H1 (cell line): ENCODE measurements at places on chromosomes 16 and 17. TPM values are rescaled to one million over a fixed set of nuclear protein-coding genes. Genes with fewer than 3 reads are reported as not detected.

Gene PPP1R27
- not detected in 2 replicates for total RNA-seq

DNA sequence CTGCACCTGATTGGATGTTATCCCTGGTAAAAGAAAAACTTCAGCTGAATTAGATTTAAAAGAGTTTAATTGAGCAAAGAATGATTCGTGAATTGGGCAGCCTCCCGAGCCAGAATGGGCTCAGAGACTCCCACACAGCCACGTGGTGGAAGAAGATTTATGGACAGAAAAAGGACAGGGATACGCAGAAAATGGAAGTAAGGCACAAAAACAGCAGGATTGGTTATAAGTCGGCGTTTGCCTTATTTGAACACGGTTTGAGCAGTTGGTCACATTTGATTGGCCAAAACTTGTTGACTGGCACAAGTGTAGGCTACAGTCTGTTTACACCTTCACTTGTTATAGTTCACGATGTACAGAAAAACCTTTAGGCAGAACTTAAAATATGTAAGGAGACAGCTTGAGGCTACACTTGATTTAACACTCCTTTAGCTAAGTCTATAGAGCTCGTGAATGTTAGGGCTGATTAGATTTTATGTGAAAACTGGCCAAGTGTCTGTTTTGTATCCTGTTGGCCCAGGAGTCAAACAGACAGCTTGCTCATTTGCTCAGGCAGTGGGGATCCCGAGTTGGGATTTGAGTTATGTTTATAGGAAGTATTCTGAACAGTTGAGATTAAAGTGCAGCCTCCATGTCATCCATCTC is 119.5 kb upstream of the SHISA6 start:
- no peak for DNase-seq

DNA sequence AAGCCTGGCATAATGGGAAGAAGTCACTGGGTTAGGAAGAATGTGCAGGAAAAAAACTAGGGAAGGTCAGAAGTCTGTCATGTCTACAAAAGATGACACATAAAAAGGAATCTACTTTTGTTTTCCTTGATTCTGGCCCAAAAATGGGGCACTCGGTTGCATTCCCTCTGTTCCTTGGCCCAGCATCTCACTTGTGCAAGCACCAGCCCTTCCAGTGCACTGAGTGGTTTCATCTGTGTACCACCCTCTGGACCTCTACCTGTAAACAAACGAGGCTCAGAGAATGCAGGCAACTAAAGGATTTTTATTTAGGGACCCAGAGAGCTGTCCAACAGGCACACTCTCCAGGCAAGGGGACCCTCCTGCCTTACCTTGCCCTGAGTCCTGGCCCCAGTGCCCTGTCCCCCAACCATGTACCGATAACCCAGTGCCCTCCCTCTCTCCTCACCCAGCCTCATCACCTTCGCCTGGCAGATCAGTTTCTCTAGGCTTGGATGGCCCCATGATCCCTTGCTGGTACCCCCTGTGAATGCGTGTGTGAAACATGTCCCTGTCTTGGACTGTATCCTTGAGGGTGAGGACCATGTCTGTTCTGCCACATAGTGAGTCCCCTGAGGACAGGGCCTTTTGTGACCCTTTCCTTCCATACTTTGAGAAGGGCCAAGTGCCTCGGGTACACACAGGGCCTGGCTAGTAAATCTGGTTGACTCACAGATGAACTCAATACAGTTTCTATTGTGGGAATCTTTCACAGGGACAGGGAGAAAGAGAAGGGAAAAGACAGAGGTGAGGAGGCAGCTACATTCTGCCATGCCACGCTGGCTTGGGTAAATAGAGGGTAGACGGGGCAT is 13.3 kb downstream of the NXPH3 start:
- DNase-seq: no peak

DNA sequence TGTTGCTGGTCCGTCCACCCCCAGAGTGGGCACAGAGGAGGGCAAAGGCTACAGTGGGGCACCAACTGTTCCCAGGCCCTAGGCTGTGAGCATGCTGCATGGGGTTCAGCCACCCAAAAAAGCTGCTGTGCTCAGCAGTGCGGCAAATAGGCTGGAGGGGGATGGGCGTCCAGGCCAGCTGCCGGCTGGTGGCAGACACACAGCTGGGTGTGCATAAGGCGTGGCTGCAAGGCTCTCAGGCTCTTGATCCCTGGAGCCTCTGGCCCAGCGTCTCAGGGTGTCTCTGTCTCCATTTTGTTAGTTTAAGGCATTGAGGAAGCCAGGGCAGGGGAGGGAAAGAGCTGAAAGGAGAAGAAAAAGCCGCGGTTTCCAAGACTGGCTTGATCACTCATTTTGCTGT is 8.8 kb downstream of the RPL19 start:
- no peak for DNase-seq

DNA sequence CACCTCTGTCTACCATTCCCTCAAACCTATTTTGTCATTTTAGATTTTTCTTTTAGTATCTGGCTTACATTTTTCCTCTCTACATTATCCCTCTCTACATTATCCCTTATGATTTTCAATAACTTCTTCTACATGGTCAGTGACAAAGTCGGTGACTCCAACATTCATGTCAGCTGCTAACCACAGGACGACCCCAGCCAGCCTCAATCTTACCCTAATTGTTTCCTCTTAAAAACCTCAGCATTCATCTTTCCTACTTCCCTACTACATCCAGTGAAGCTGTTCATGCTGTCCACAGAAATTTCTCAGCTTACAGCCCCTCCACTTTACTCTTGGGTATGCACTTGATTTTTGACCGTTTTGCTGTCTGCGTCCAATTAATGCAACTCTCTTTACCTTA is 8.3 kb downstream of the MYH10 start:
- no peak for DNase-seq

DNA sequence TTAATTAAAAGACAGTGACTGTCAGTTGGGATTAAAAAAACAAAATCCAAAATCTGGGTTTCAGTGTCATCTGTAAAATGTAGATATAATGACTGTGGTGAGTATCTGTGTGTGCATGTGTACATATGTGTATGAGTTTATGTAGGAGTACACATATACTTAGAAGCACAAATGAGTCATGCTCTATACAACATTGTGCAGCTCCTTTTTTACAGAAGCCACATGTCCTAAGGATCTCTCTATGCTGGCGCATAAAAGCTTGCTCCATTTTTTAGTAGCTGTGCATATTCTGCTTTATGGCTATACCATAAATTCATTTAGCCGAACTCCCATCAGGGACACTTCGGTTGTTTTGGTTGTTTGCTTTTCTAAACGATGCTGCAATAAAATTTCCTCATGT is 125.2 kb upstream of the EEF2KMT start:
- DNase-seq: no peak
